KBM-7 (cell line): ENCODE measurements at places on chromosomes 11 and 22.

- DNase-seq = no peak
Observed at GRCh38 chr11:61817471-61818202, 834 bp upstream of the FADS1 start.

GRCh38 chr11:57513911-57514537 lies 1.5 kb downstream of the SLC43A1 start:
- DNase-seq = peak; percentile 64

- no peak for DNase-seq
Observed at GRCh38 chr11:107973641-107974040, 35.1 kb upstream of the CUL5 start.

DNA sequence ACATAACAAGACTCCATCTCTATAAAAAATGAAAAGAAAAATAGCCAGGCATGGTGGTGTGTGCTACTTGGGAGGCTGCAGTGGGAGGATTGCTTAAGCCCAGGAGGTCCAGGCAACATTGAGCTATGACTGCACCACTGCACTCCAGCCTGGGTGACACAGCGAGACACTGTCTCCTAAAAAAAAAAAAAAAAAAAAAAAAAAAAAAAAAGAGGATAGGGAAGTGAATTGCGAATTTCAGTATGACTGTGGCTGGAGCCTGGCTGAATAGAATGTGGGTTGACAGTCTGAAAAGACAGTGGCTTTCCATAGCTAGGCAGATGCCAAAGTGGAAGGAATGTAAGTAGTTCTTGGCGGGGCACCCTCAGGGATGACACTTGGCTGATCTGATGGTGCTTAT lies 6.4 kb upstream of the LDHAL6A start:
- no peak for DNase-seq

- no peak for DNase-seq
Observed at GRCh38 chr11:26805001-26805400, 83.1 kb upstream of the SLC5A12 start.

DNA sequence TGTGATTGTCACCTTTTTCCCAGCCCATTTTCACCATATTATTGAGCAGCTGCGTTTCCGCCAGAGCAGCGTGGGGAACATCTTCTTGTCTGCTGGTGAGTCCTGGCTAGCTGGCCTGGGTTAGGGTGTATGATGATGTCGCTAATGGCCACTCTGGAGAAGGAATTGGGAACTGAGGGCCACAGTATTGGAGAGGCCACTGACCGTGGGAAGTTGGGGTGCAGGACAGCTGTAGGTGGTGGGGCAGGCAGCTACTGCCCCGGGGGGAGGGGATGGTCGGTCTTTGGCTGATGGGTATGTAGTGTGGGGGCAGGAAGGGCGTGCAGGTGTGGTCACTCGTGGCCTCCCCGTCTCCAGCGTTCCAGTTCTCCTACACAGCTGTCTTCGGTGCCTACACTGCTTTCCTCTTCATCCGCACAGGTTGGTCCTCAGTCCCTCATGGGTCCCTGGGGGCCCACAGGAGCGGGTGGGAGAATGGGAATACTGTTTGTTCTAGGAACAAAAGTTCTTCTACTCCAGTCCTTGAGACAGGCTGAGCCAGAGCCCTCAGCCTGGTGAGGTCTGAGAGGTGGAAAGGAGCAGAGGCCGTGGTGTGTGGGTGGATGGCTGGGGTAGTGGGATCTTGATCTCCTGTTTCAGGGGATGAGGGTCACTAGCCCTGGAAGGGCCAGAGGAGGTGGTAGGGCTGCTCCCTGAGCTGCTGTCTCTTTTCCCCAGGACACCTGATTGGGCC lies 2.1 kb downstream of the RCE1 start:
- no peak for DNase-seq

GRCh38 chr11:10326012-10326964 lies 21.4 kb downstream of the ADM start:
- no peak for DNase-seq
